ENCODE measurements at places on chromosomes 13 and 19.

- DNase-seq = no peak
Observed at GRCh38 chr13:21020176-21020575, 41.2 kb downstream of the LATS2 start.

- DNase-seq = no peak
Observed at GRCh38 chr13:22487932-22488331, 692.8 kb upstream of the SGCG start.

DNA sequence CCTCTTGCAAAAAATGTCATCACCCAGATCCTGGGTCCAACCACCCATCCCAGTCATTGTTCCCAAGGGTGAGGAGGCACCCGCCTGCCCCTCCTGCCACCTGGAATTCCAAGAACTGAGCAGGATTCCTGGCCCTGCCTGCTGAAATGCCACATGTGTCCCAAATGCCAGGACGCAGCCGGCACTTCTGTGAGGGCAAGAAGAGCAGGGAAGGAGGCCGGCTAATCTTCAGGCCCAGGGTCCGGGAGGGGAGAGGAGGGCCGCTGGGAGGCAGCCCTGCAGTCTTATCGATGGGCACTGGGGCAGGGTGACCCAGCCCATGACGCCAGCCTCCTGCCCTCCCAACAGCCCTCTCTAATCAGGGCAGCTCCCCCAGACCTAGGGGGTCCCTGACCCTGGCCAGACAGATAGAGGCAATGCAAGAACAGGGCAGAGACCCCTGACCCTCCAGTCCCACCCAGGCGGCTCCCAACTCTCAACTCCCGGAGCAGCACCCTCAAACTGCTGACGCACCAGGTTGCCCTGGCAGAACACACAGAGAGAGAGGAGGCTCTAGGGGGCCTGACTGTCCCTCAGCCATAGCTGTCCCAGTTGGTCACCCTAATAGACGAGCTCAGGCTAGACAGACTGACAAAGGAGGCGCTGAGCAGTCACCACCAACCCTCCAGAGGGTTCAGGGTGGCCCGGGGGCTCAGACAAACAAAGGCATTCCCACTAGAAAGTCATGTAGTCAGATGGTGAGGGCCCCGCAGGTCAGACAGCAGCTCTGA is 1.5 kb downstream of the MFSD12 start:
- no peak for DNase-seq

DNA sequence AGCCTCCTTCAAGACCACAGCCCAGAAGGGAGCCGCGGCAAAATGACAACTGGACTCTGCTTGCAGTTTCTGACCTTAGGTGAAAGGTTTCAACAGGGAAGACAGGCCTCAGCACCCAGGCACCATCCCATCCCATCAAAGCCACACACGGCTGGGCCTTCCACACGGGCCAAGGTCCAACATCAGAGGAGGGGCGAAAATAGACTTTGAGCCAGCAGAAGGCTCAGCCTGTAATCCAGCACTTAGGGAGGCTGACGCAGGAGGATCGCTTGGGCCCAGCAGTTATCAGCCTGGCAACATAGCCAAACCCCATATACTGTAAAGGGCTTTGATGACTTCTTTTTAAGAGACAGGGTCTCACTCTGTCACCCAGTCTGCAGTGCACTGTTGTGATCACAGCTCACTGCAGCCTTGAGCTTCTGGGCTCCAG is 26.8 kb upstream of the TINCR start:
- no peak for DNase-seq

DNA sequence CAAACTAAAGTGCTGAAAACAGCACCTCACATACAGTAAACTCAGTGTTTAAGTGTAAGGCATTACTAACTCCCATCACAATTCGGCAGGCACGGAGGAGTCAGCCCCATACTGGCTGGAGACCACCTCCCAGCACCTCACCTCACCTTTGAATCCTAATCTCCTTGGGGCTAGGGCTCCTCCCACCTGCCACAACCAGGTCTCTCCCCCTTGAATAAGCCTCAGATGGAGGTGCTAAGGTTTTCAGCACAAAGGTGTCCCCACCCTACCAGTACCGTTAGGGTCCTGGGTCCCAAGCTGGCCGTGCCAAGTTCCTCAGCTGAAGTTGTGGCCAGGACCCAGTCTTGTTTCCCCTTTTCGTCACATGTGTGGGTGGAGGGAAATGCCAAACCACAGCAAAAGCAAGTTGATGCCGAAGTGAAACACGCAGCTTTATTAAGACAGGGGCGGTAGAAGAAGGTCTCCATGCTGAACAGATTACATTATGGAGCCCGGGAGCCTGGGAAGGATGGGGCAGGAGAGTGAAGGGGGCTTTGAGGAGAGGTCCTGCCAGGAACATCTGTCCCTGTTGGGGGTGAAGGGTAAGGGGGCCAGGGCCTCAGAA is at the start of gene IGFLR1:
TSS of gene IGFLR1 (minus strand) at position 332 of the 604 bp plus-strand sequence. CDS start 1,272 bp downstream, outside the sequence.
- no peak for DNase-seq

DNA sequence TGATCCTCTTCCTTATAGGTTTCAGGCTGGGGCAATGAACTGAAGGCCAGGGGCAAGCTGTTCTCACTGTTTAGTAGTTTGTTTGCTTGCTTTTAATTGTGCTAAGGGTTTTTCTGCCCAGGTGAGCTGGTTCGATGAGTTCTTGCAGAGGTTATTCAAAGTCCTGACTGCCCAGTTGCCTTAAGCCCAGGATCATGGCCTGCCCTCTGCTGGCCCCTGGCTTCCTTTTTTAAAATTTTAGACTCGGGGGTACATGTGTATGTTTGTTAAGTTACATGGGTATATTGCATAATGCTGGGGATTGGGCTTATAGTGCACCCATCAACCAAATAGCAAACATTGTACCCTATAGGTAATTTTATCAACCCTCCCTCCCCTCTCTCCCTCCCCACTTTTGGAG is 65.7 kb downstream of the ZNF536 start:
- no peak for DNase-seq

GRCh38 chr13:39779337-39780265 is 124.1 kb downstream of the COG6 start:
- DNase-seq = peak; percentile 39

DNA sequence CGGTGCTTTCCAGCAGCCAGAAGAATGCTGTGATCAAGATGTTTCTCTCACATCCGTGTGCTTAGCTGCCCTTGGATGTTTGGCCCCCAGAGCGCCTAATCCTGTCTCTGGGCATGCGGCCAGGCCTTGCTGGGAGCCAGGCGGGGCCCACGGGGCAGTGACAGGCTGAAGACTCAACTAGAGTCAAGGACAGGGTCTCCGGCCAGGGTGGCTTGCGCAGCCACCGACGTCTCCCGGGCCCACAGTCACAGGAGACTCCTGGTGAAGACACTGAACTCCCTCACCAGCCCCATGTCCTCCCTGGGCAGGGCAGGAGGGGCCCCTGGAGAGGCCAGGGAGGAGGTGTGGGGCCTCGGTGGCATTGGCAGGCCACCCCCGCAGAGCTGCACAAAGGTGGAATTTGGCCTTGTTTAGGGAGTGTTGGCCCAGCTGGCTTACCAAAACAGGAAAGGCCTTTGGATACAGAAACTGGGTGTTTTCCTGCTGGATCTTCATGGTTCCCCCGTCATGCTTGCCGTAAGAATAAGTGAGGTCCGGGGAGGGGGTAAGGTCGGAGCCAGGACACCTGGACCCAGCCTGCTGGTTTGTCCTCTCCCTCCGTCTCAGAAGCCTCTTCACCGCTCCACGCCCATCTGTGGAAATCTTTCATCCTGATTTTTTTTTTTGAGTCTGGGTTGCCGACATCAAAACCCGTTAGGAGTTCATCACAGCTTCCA is 10.0 kb upstream of the NDUFS7 start:
- DNase-seq = no peak

DNA sequence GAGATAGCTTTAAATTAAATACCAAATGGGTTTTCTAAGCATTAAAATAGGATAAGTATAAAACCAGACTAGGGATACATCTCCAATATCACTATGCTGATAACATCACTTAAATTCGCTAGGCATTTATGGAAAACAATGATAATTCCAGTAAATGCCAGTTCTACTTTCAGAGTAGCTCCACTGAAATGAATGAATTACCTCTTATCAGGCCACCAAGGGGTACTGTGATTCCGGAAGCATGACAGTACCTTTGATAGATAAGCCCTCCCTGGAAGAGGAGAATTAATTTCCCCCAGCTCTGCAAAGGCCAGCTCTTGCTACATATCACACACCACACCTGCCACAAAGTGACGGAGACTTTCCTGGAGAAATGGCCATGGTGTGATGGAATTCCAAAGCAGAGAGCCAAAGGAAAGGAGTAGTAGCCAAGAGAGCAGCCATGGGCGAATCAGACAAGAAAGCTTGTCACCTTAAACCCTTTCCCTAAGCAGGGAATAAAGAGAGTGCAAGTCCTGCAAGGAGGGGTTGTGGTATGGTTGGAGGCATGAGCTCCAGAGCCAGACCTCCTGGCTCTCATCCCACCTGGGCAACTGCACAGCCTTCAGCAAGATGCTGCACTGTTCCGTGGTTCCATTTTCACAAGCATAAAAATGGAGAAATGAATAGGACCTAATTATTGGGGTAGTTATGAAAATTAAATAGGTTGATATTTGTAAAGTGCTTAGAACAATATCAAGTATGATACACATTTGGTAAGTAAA is 423.1 kb downstream of the FGF14 start:
- DNase-seq = no peak

DNA sequence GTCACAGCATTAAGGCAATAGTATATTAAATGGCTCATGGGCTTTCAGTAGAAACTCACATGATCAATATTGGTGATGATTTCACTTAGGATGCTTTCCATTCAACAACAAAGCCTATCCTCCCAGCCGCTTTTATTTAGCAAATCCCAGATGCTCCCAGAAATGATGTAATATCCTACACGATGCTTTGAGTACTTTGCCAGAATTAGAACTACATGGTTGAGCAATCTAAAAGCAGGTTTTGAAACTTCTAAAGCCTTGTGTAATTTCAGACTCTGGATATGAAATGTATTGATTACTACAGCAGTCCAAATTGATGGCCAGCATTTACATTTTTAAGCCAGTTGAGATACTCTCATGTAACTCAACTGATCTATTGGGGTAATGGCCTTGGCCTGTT is 13.6 kb downstream of the DLEU7 start:
- no peak for DNase-seq

GRCh38 chr13:49667773-49668172 is 23.5 kb downstream of the EBPL start:
- DNase-seq = peak; percentile 54

DNA sequence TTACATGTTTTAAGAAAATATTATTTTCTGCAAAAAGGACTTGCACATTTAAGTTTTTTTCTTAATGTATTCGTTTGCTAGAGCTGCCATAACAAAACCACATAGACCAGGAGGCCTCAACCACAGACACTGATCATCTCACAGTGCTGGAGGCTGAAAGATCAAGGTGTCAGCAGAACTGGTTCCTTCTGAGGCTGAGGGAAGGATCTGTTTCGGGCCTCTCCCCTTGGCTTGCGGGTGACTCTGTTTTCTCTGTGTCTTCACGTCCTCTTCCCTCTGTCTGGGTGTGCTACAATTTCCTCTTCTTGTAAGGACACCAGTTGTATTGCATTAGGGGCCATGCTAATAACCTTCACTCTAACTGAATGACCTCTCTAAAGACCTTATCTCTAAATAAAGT is 364.2 kb downstream of the IRS2 start:
- DNase-seq = no peak

GRCh38 chr19:45158503-45159209 is 2.1 kb downstream of the NKPD1 start:
- no peak for DNase-seq

DNA sequence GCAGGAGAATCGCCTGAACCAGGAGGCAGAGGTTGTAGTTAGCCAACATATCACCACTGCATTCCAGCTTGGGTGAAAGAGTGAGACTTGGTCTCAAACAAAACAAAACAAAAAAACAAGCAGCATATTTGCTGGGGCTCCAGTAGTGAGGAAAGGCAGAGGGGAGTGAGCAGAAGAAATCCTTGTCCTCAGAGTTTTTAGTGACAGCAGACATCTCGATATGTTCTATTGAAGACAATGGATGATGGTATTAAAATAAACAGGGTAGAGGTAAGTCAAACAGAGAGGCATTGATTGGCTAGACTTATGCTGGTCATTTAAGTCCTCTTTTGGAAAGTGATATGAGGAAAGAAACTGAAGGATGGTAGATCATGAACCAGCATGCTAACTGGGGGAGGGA is 19.0 kb downstream of the NLRP7 start:
- no peak for DNase-seq

- no peak for DNase-seq
Observed at GRCh38 chr13:51154029-51154555, 43.0 kb upstream of the C13orf42 start.

- no peak for DNase-seq
Observed at GRCh38 chr19:6209680-6210079, 70.1 kb downstream of the MLLT1 start.

GRCh38 chr13:77415253-77416071 is 88.6 kb upstream of the MYCBP2 start:
- no peak for DNase-seq

- no peak for DNase-seq
Observed at GRCh38 chr13:28440774-28441504, 54.0 kb downstream of the FLT1 start.

DNA sequence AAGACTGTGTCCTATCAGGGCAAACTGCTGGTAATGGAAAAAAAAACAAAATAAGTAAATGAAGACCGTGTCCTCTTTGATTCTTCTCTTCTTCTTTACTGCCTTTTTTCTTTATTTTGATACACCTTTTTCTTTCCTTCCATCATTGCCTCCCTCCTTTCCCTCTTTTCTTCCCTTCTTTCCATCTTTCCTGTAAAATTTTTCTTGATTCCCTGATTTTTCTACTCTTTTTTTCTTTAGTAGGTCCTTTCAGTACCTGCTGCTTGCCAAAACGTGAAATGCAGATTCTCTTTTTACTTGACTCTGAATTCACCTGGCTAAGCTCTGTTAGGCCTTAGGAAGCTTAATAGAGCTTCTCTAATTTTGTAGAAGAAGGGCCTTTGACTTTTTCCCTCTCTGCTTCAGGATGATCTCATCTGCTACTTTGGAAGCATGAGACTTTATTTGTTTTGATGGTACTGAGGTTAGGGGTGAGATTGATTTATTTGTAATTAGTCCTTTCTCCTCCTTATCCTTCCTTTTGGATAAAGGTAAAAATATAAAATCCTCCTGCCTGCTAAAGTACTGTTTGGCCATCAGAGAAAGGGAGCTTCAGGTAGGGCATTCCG is 19.2 kb downstream of the LSM14A start:
- DNase-seq = no peak

- DNase-seq = no peak
Observed at GRCh38 chr13:50409220-50409619, 394.0 kb downstream of the KCNRG start.

GRCh38 chr13:76816394-76816793 is 69.8 kb downstream of the KCTD12 start:
- DNase-seq = no peak

All from PC-3 (cell line).